ENCODE measurements at places on chromosomes 1 and 21.

DNA sequence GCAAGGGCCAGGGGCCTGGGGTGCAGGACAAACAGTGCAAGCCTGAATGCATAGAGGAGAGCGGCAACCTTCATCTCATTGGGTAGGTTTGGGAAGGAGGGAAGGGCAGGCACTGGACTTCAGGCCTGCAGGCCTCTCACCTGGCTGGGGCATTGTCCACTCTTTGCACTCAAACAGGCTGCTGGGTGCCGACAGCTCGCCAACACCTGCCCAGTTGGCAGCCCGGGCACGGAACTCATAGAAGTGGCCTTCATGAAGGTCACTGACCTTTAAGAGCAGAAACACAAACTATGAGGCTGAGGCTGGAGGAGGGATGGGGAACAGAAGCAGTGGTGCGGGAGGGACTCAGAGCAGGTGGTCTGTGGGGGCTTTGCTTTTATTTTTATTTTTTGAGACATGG lies 30.7 kb downstream of the MYOM3 start:
- DNase-seq: no peak

DNA sequence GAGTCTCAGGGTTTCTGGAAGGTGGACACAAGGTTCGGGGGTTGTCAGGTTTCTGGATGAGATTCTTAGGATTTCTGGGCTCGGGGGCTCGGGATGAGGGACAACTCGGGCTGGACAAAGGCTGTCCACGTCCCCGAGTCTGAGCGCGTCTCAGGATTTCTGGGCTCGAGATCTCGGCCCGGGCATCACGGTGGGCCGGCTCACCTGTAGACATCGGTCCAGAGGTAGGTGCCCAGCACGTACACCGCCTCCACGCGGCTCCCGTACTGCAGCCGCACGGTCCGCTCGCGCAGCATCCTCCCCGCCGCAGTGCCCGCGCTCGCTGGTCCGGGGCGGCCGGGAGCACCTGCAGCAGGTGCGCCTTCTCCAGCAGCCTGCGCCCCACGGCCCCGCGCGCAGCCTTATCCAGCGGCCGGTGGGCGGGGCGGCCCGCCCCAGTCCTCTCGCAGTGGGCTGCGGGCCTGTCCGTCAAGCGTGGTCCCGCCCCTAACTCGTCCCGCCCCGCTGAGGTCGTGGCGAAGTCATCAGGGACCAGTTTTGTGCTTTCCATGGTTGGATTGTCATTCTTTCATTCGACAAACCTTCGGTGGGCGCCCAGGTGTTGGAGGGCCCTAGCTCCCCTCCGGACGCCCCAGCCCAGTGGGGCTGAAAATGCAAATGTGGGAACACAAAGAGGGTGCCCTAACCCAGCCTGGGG lies at the start of gene PADI2:
TSS of gene PADI2 (minus strand) at position 376 of the 697 bp plus-strand sequence. CDS start at position 296, 80 bp downstream.
- peak; percentile 22 for DNase-seq

- DNase-seq: no peak
Observed at GRCh38 chr1:204711947-204712701, 26.6 kb upstream of the LRRN2 start.

GRCh38 chr1:108691128-108691941 lies 775 bp upstream of the PRPF38B start:
- no peak for DNase-seq

DNA sequence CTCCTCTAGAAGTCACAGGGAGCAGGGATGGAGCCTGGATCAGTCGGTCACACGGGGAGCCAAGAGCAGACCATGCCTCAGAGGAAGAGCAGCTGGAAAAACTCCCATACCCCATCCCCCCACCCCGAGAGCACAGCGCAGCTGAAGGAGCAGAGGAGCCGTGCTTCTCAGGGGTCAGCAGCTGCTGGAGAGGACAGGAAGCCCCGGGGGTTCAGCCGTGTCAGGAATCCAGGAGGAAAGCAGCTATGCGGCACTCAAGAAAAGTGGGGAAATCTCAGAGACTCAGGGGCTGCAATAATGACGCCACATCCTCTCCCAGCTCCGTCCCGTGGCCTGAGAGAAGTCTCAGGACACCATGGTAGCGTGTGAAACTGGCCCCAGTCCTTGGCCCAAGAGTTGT lies 102.3 kb downstream of the NPHP4 start:
- no peak for DNase-seq

Data from cardiac fibroblast (primary cell).